ENCODE measurements at places on chromosomes 4 and X.

DNA sequence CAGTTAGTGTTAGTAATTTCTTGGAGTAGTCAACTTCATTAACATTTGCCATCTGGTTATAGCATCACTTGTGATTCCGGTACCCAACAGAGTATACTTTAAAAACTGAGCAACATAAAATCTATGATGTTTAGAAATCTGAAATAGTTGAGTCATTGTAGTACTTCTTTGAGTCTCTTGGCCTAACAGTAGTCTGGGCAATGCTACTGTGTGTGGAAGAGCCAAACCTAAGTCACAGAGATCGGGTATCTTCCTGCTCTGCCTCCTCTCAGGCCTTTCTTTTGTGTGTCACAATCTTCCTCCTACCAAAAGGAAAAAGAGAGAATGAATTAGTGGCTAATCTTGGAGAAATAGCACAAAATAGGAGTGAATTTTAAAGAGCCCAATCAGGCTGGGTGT lies 25.5 kb downstream of the DCUN1D4 start:
- DNase-seq: no peak

- no peak for DNase-seq
Observed at GRCh38 chr4:17250591-17250990, 261.3 kb downstream of the QDPR start.

GRCh38 chr4:89995006-89995405 lies 100.4 kb downstream of the MMRN1 start:
- no peak for DNase-seq

GRCh38 chr4:98510757-98511517 lies 147.5 kb downstream of the TSPAN5 start:
- no peak for DNase-seq

GRCh38 chrX:130415201-130415600 lies 13.4 kb downstream of the RBMX2 start:
- DNase-seq: no peak

DNA sequence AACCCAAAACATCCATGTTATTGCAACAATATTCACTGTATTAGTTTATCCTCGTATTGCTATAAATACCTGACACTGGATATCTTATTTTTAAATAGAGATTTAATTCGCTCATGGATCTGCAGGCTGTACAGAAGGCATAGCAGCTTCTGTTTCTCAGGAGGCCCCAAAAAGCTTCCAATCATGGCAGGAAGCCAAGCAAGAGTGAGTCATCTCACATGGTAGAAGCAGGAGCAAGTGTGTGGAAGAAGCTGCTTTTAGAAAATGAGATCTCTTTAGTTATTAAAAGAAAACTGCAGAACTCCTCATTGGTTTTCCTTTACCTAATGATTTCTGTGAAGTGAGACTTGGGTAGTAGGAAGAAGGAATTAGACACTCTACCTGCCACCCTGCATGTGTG lies 16.4 kb downstream of the ZNF732 start:
- DNase-seq: no peak

- no peak for DNase-seq
Observed at GRCh38 chr4:30385650-30386049, 334.5 kb upstream of the PCDH7 start.

GRCh38 chrX:133542476-133542875 lies 127.2 kb upstream of the GPC4 start:
- no peak for DNase-seq

DNA sequence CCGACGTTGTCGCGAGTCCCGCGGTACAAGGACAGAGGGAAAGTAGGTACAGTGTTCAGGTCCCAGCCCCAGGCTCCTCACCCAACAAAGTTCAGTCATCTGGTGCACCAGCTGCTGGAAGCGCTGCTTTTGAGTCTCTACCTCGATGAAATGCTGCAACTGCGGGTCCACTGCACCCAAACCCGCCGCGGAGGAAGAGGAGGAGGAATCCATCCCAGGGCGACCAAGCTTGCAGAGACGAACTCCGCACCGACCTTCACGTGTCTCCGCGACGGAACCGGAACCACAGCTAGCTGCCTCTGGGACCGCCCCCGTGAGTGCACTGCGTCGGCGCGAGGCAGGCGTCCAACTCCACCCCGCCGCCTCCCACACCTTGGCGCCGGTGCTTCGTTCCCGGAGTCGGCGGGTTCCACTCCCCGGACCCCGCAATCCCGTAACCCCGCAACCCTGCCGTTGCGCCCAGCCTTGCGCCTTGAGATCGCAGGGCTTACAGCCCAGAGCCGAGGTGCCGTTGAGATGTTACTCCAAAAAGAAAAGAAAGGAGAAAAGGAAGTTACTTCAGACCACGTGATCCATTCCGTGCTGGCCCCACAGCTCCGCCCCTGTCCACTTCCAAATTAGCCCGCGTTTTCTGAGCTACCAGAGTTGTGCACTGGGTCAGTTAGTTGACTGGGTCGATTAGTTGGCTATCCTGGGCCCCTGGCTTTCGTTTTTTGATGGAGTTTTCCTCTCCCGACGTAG lies at the start of gene TIMM8A:
Gene TIMM8A, minus strand, starts transcription at position 291 of the 741 bp plus-strand sequence. Its CDS starts 78 bp downstream, at position 213.
- peak; percentile 50 for DNase-seq

GRCh38 chrX:107666931-107667330 lies 38.6 kb downstream of the PRPS1 start:
- no peak for DNase-seq

DNA sequence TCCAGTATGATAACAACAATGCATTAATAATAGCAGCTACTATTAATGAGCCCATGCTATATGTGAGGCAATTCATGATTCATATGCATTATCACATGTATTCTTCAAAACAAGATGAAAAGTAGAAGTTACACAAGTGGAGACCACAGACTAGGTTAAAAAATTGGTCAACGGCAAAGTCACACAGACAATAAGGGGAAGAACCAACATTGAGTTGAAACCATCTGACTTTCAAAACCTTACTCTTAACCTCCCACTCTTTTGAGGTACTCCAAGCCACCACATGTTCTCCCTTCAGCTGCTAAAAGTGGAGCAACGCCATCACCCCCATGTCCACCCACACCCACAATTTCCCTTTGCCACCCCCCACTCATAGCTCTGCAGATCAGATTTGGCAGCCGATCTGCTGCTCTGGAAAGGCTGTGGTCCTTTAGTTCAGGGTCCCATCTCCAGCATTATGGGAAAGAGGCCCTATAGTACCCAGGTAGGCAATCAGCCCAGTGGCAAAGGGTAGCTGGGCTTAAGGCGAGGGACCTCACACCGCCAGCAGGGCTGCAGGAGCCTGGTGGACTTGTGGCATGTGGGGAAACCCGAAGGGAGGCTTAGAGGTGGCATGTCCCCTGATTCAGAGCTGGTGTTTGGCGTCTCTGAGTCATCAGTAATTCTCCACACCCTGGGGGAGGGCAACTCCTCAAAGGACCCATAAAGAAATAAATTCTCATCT lies 33.5 kb upstream of the CYBB start:
- no peak for DNase-seq

DNA sequence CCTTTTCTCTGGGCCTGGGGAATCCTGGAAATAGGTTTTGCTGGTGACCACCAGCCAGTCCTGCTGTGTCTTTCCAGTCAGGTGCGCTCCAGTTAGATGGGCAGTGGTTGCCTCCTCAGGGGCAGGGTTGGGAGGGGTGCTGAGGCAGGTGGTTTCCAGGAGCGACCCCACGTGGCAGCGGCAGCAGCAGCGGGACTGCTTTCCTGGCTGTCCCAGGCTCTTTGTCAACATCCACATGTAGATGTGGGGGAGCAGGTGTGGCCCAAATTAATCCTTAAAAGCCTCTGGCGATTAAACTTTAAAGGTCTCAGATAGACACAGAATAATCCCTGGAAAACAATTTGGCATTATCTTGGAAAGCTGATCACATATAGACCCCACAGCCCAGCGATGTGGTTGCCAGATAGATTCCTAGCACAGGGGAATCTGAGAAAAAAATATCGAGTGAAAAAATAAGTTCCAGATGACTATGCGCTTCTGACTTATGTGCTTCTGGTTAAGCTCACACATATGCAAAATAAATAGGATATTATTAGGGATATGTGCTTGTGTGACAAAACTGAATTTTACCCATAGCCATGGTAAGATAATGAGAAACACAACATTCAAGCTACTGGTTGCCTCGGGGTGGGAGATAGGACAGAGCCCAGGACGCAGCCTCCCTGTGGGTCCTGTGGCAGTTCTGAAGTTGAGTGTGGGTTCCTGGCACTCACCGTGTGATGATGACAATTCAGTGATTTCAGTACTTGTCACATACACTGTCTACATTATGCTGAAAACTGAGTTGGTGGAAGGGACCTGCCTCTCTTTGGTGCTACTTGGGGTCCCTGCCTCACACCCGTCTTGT lies 336.4 kb downstream of the ARHGAP10 start:
- DNase-seq: no peak

DNA sequence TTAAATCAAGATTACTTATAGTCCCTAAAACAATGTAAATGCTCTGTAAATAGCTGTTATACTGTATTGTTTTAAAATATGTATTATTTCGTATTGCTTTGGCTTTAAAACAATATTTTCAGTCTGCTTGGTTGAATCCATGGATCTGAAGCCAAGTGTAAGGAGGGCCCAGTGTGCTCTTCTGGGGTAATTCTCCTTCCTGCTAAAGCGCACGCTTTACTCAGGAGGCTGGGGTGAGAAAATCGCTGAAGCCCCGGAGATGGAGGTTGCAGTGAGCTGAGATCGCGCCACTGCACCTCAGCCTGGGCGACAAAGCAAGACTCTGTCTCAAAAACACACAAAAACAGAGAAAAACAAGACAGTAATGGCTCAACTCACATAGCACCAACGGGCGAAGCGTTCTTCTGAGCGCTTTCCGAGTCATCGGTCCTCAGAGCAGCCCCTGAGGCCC lies 391 bp upstream of the IDUA start:
- no peak for DNase-seq

DNA sequence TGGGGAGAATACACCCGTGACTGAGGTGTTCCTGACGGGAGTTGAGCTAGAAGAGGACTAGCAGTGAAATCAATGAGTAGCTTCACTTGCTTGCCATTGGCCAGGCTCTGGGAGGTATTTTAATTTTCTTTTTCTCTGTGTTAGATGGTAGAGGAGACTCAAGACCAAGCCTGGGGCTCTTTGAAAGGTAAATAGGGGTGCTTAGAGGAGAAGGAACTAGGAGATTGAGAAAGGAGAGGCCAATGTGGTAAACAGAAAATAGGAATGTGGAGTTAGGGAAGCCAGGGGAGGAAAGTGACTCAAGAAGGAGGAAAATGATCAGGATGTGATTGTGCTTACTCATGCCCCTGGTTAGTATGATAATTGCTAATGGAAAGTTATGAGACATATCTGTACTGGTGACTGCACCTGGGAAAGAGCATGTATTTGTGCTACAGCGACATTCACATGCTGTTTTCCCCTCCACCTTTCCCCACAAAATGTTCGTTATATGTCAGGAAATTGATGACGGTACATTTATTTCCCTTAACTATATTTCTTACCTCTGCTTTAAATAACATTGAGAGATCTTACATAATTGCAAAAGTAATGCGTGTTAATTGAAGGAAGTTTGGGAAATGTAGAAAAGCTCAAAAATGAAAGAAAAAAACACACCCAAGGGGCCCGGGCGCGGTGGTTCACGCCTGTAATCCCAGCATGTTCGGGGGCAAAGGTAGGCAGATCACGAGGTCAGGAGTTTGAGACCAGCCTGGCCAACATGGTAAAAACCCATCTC lies 16.9 kb upstream of the LRBA start:
- DNase-seq: no peak

- no peak for DNase-seq
Observed at GRCh38 chr4:42608551-42608950, 48.4 kb downstream of the ATP8A1 start.

DNA sequence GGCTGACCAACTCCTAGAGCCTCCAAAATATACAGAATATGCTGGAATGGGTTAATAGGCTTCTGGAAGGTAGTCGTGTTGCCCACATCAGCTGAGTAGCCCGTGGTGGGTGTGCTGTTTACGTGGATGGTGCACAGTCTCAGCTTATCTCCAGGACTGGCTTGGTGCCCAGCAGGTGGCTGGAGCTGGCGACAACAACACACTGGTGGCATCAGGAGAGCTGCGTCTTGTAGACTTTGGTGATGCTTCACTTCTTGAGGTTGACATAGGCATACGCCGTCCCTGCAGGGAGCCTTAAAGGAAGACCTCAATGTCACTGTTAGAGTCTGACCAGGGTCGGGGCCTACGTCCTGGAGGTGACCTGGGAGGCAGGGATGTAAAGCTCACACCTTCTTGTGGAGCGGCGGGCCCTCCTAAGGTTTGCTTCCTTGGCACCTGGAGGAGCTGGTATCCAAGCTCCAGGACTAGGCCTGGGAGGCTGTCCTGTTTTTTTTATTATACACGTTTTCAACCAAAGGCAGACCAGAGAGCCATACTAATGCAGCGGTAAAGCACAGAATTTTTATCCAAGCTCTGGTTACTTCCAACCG lies 26.5 kb upstream of the RBMX start:
- DNase-seq: no peak

- DNase-seq: peak; percentile 0
Observed at GRCh38 chrX:147376601-147377422, 534.9 kb upstream of the FMR1 start.

DNA sequence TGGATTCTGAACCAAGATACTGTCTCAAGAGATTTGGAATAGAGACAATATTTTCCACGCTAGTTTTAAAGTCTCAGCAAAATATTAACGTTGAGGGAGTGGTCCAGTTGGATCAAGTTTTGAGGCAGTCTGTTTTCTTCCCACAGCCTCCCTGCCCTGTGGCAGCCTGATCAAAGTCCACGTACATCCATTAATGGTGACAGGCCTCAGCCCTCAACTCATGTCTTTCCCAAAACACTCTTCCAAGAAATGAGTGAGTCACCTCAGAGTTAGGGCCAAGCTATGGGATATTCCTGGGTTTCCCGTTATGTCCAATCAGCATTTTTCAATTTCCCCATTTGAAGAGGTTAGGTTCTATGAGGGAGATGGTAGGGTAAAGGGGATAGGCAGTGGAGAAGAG lies 28.5 kb downstream of the EGFL6 start:
- no peak for DNase-seq

DNA sequence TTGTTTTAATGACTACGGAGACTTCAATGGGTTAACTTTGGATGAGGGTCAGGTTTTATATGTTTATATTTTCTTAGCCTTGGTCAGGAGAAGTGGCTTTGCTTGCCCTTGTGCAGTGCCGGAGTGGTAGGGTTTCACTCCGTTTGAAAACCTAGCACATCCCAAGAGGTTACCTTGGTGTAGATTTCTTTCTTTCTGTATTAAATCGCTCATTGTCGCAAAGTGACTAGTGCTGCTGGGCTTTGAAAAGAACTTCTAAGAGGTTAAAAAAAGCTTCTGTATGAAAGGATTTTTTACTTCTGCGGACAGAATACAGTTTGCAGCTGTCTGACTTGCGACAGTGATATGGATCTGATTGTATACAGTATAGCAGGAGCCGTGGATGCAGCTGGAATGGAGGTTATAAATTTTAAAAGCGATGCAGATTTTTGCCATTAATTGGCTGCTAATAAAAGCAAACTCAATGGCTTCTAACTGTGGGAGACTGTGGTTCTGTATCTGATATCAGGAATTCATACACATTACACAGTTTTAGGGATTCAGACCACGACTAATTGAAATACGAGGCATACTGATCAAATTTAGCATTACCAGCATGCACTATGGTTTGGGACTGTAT lies 340.9 kb upstream of the PITX2 start:
- no peak for DNase-seq

GRCh38 chr4:113179996-113180395 lies 130.5 kb downstream of the ANK2 start:
- DNase-seq: no peak
